Dorsolateral prefrontal cortex (tissue), 122 donors: ENCODE measurements at places on chromosomes 4 and X.

GRCh38 chrX:119145241-119145653 is 17.6 kb upstream of the KIAA1210 start:
- DNase-seq: no peak

DNA sequence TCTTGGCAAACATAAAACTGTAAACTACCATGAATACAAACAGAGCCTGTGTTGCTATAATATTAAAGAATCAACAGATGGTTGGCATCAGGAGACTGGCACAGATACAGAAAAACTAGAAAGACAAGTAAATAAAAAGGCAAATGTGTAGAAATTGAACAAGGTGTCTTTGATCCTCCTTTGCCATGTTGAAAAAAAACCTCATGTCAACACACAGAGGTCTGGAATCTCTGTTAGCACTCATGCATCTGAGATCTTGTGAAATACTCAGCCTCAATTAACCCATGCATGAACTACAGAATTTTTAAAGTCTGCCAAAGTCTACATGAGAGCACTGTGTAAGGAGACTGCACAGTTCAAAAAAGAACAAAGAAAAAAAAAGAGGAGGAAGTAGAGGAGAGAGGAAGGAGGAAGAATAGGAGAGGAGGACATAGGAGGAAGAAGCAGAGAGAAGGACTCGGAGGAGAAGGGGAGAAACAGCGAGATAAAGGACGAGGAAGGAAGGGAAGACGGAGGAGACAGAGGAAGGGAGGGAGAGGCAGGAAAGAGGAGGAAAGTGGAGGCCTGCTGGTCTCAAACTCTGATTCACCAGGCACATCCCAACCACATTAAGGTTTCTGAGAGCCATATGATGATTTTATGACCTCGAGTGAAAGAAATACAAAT is 52.8 kb downstream of the PRDM5 start:
- DNase-seq: no peak

- DNase-seq: no peak
Measured at GRCh38 chr4:179344861-179345260, 1902.6 kb upstream of the AGA start.

DNA sequence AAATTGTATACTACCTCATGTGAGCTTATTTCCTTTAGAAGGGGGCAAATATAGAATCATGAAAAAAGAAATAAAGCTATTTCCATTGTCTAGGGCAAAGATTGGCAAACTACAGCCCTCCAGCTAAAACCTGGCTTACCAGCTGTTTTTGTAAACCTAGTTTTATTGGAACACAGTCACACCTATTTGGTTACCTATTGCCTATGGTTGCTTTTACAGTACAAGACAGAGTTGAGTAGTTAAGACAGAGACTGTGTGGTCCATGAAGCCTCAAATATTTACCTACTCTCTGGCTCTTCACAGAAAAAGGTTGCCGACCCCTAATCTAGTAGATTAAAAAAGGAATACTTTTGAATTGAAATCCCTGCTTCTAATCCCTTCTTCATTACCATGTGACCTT is 88.8 kb upstream of the ENPP6 start:
- DNase-seq: no peak

- no peak for DNase-seq
Measured at GRCh38 chrX:43850629-43851028, 31.6 kb downstream of the MAOB start.

- no peak for DNase-seq
Measured at GRCh38 chr4:121995790-121996537, 44.1 kb upstream of the TRPC3 start.

GRCh38 chr4:646460-646859 is 21.1 kb downstream of the PDE6B start:
- no peak for DNase-seq

DNA sequence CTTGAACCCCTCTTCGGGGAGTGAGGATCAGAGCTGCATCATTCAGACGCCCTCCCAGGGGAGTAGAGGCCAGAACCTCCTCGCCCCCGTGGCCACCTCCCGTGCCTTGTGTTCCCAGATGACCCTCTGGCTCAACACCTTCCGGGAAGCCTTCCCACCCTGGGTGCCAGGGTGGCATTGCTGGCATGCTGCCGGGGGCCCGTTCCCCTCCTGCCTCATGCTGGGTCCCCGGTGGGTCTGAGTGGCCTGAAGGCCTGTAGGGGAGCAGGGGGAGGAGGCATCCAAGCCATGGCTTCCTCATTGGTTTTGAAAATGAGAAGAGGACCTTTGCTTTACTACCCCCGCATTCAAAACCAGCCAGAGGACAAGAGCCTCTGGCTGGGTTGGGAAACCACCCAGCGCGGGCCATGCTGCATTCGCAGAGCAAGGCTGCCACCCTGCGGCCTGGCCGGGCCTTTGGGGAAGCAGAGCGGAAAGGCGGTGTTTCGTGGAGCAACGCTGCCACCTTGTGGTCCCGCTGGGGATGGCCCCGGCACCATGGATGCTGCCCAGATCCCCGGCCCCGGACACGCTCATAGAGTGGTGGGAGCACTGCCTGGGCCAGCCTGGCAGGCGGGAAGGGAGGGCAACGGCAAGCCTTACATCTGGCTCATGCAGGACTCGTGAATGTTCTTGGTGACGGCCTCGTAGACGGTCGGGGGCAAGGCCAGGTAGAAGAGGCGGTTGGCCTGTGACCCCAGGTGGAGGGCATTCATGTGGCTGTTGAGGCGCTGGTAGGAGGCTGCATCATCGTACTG is 11.9 kb downstream of the G6PD start:
- peak; percentile 89 for DNase-seq

DNA sequence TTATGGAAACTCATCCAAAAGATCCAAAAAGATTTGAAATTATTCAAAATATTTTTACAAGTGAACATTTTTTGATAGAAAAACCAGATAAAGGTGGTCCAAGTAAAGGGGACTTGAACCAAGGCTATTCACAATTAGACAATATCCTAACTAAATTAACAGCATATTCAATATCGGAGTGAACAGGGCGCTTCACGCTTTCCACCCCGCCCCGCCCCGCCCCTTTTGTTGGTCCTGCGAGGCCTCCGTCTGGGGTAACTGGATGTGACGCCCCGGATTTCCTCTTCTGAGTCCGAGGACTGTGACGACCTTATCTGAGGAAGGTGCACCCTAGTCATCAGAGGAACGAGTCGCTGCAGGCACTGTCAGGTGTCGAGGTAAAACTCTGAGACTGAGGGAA is at the start of gene MAGEB16:
Gene MAGEB16 (plus strand): TSS at position 301 of the 400 bp plus-strand sequence. CDS start 3,855 bp downstream, outside the sequence.
- no peak for DNase-seq

DNA sequence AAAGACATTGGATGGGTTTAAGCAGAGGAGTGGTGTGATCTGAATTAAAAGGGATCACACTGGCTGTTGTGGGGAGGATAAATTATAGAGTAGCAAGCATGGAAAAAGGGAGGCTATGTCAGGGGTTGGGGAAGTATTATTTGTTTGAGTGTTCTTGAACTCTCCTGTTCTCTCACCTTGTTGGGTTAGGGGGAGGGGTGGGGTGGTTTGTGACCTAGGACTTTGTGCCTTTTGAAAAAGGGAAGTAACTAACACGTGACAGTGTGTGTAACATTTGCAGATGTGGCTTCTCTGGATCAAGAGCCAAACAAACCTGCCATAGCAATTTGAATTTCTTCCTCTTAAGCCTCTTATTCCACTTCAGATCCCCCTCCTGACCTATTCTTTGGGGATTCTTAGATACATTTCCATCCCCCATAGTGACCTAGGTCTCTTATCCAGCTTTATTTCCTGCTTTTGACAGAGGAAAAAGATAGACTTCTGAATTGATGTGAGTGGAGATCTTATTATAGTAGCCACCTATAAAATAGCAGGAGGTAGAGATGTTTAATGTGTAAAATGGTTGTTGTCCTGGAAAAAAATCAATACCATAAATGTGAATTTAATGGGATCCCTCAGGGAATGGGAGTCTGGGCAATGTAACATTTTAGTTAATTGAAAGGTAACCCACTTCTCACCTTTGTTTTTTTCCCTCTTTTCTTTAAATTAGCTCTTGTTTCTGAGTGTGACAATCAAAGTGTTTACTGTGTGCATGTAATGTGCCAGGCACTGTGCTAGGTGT is 120.4 kb downstream of the CT47B1 start:
- no peak for DNase-seq

DNA sequence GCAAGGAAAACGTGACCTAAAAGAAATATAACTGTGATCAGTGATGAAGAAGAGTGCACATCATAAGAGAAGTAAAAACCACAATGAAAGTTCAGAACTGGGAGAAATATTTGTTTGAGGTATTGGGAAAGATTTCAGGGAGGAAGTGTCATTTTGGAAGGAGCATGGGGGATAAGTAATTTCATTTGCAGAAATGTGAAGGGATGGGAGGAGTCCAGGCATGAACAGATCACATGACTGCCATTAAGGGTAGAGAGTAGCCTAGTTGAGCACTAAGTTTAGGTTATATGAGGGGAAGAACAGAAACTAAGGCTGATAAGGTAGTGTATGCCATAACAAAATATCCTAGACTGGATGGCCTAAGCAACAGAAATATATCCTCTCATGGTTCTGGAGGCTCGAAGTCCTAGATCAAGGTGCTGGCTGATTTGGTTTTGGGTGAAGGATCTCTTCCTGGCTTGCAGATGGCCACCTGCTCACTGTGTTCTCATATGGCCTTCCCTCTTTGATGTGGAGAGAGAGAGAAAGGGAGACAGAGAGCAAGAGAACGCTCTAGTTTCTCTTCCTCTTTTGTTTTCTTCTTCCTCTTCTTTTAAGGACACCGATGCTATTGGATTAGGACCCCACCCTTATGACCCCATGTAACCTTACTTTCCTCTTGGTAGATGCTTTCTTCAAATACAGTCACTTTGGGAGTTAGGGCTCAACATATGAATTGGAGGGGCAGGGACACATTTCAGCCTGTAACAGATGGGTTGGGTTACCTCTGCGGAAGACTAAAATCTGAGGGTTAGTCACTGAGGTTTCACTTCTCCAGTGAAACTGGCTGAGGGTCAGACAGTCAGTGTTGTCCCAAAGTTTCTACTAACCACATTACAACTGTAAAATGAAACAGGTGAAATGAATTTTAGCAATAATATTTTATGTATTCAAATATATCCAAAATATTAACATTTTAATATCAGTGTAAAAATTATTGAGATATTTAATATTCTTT is 77.9 kb downstream of the EGF start:
- DNase-seq: no peak

DNA sequence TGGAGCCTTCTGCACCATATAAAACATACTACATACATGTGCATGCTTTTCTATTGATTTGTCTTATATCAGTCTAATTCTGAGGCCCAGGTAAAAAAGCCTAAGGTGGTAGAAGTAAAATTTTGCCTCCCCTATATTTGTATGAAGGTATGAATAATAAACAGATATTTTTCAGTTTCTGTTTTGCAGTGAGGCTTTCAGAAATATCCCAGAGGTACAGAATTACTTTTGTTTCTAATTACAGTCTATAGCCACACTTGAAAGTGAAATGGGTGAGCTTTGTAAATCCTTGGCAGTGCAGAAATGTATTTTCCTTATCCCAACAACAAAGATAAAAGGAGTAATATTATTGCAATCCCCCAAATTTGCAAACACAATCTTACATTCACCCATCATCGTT is 59.5 kb downstream of the DDX60 start:
- no peak for DNase-seq

- no peak for DNase-seq
Measured at GRCh38 chr4:76470532-76470931, 35.5 kb downstream of the SHROOM3 start.

- peak; percentile 42 for DNase-seq
Measured at GRCh38 chr4:81472281-81473182, 825 bp upstream of the RASGEF1B start.

DNA sequence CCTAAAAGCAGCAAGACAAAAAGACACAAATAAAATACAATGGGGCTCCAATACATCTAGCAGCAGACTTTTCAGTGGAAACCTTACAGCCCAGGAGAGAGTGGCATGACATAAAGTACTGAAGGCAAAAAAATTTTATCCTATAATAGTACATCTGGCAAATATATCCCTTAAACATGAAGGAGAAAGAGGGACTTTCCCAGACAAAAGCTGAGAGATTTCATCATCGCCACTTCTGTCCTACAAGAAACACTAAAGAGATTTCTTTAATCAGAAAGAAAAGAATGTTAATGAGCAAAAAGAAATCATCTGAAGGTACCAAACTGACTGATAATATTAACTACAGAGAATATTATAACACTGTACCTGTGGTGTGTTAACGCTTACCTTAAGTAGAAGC is 86.4 kb downstream of the ANKRD17 start:
- no peak for DNase-seq

DNA sequence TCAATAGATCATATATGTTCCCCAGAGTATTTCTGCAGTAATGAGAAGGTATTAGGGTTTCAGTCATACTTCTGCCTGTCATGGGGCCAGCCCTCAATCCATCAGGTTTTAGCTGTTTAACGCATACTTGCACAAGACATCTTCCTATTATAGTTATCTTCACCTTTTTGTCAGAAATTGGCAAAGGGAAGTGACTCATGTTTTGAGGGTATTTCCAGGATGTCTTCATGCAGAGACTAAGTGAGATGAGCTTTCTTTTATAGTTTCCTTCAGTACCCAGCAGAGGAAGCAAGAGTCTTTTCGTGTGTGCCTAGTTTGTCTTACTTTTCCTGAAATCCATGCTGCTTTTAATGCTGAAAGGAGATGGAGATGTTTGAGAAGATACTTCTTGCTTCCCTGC is 9.5 kb downstream of the CSTF2 start:
- DNase-seq: no peak

DNA sequence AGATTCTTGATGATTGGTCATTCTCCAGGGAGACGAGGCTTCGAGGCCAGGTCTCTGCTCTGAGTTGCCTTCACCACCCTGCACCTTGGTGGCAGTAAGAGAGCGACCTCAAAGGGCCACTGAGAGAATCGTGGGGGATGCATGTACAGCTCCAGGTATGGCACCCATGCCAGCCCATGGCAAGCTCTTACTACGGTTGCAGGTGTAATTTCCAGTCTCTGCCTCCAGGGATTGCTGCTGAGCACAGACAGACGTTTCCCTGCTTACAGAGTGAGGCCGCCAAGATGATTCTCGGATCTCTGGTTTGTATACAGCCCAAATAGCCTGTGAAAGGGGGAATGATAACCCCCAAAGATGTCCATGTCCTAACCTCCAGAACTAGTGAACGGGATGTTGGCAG is 16.3 kb upstream of the DRD5 start:
- DNase-seq: no peak

GRCh38 chr4:134624365-134624764 is 422.8 kb upstream of the PABPC4L start:
- DNase-seq: no peak
